Naive thymus-derived CD8-positive, alpha-beta T cell (primary cell): ENCODE measurements at places on chromosomes 3 and 15. TPM values are rescaled to one million over a fixed set of nuclear protein-coding genes. Genes with fewer than 3 reads are reported as not detected.

Gene TUSC7
- not detected for total RNA-seq

Gene HRG
- total RNA-seq = not detected

Gene SLC2A2
- not detected for total RNA-seq

Gene CNTN4
- not detected for total RNA-seq

Gene CEP97
- 8.4 TPM for total RNA-seq

Gene CDCP1
- total RNA-seq = not detected

Gene CCR8
- not detected for total RNA-seq

Gene HLTF
- total RNA-seq = 34.6 TPM

Gene ITGA11
- 0.11 TPM for total RNA-seq

Gene MRPL3
- 59.8 TPM for total RNA-seq

Gene ACKR2
- total RNA-seq = 0.85 TPM

Gene P2RY14
- 0.21 TPM for total RNA-seq

Gene ITIH1
- total RNA-seq = not detected

Gene HOMER2
- total RNA-seq = 6.2 TPM
